ENCODE measurements at places on chromosomes 3 and 15.

DNA sequence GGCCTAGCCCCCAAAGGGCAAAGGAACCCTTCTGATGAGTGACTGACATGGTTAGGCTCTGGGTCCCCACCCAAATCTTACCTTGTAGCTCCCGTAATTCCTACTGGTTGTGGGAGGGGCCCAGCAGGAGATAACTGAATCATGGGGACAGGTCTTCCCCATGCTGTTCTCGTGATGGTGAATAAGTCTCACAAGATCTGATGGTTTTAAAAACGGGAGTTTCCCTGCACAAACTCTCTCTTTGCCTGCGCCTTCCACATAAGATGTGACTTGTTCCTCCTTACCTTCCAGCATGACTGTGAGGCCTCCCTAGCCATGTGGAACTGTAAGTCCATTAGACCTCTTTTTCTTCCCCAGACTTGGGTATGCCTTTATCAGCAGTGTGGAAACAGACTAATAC, 16.9 kb downstream of the TKT start:
- DNase-seq = no peak

- DNase-seq = no peak
Observed at GRCh38 chr3:157373783-157374182, 62.9 kb upstream of the PTX3 start.

- no peak for DNase-seq
Observed at GRCh38 chr3:40911264-40911663, 288.0 kb upstream of the CTNNB1 start.

GRCh38 chr15:89379251-89379695, 44.6 kb upstream of the POLG start:
- DNase-seq = no peak

- no peak for DNase-seq
Observed at GRCh38 chr3:186525369-186526255, 18.6 kb downstream of the CRYGS start.

GRCh38 chr15:72033711-72034110, 84.2 kb downstream of the MYO9A start:
- DNase-seq = no peak

DNA sequence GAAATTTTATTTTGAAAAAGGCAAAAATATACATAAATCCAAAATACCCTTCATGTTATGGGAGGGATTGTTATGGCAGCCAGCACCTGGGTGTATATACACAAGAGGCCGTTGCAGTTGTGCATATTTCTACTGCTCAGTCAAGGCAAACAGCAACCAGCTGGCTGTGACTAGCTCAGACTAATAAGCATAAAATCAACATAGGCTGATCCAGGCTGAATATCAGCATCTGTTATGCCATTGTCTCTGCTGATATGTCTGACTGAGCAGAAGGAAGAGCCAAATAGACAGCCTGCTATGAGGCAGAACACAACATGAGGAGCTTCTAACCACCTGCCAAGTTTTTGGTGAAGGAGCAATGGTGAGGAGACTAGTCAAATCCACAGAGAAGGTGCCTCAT, 457.5 kb upstream of the ALCAM start:
- DNase-seq = peak; percentile 14

- DNase-seq = no peak
Observed at GRCh38 chr3:41900265-41900664, 61.6 kb downstream of the ULK4 start.

DNA sequence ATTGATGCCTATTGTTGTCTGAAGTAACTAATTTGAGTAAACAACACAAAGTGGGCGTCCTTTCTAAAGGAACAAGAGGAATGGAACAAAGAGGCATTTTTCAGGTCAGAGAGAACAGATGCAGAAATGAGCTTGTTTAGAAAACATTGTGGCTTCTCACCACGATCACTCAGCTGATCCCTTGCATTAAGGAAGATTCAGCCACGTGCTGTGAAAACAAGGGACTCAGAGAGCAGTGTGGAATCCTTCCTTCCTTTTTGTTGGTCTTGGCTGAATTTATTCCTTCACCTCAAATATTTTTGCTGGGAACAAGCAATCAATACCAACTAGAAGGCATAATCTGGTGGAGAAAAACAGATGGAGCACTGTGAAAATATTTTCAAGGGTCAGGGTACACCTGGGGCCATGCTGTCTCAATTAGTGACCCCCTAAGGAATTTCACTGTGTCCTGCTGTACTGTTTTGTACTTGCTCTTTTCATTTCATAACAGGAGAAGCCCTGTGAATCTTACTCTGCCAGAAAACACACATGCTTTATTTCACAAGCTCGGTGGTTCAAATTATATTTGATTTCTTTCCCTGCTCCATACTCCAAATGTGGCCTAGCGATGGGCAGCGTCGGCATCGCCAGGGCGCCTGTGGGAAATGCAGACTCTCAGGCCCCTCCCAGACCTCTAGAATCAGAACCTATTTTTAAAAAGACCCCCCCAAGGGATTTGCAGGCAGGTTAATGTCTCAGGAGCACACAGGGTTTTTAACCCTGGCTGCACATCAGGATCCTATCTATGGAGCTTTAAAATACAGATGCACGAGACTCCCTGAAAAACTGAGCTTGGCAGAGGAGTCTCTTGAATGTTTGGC, 11.6 kb upstream of the SLC6A20 start:
- DNase-seq = no peak

DNA sequence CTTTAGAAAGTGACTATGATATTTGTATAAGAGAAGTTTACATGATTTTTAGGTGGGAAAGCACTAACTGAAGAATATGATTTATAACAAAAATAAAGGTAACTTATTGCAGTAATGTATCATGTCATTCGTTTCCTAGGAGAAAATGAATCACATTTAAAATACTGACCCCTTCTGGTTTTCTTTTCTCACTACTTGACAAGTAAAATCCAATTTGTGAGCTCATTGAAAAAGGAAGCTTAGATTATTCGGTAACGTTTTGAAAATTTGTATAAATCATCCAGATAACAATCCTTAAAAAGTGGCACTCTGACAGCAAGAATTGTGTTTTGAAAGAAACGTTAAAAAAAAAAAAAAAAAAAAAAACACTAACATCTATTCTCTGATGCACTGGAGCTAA, 39.0 kb downstream of the NSUN3 start:
- DNase-seq = no peak

DNA sequence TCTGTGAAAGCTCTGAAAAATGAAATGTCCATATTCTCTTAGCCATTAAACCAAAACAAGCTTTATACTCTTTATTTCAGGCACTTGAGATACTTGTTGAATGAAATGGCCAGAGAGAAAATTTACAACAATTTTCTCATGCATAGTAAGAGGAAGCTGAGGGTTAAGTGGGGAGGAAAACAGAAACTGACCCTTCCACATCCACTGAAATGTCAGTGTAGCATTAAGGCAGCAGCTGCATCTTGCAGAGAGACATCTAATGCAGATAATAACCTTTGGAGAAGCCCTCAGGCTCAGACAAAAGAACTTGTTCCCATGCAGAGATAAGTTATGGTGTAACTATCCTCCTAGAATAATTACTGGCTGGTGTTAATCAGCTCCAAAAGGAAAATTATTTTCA, 34.0 kb downstream of the ZDHHC23 start:
- DNase-seq = no peak

DNA sequence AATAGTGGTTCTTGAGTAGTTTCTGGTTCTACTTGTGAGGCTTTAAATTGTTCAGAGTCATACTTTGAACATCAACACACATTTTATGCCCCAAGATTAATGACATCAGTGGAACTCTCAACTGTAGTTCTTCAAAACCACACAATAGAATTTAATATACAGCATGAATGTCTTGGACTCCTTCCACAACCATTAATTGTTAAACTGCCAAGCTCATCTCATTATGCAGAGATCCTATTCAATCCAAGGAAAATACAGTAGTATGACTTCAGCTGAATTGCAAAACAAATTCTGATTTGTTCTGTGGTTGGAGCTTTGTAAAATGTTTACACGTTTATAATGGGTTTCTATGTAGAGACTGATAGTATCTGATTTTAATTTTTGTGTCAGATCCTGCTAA, 199.2 kb upstream of the SLC2A2 start:
- no peak for DNase-seq

DNA sequence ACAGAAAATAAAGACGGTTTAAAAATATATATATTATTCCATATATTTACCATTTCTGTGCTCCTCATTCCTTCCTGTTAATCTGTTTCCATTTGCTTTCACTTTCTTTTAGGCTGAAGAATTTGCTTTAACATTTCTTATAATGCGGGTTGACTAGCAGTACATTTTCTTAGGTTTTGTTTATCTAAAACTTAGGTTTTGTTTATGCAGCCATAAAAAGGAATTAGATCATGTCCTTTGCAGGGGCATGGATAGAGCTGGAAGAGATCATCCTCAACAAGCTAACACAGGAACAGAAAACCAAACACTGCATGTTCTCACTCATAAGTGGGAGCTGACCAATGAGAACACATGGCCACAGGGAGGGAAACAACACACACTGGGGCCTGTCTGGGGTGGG, 578.1 kb downstream of the FHIT start:
- no peak for DNase-seq

All from WERI-Rb-1 (cell line).